ENCODE measurements at places on chromosomes 11 and 22.

GRCh38 chr11:126456783-126457542 lies 101.5 kb downstream of the ST3GAL4 start:
- no peak for DNase-seq

- no peak for DNase-seq
These were observed 92.6 kb upstream of the PDGFD start for GRCh38 chr11:104256525-104256924.

- DNase-seq: no peak
These were observed 24.1 kb upstream of the CCDC188 start for GRCh38 chr22:20174785-20175596.

DNA sequence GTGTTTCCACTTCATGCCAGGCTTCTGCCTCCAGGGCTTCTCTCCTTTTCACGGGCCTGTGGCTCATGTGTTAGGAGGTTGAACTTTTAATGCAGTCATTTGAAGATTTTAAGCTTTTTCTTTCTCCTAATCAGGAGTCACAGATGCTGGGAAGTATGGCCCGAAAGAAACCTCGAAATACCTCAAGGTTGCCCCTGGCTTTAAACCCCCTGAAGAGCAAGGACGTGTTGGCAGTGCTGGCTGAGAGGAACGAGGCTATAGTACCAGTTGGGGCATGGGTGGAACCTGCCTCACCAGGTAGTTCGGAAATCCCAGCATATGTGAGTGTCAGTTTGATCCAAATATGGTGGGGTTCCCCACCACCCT lies 571 bp downstream of the CCDC15 start:
- DNase-seq: no peak

- DNase-seq: no peak
These were observed 62.6 kb downstream of the MPPED1 start for GRCh38 chr22:43474161-43475101.

DNA sequence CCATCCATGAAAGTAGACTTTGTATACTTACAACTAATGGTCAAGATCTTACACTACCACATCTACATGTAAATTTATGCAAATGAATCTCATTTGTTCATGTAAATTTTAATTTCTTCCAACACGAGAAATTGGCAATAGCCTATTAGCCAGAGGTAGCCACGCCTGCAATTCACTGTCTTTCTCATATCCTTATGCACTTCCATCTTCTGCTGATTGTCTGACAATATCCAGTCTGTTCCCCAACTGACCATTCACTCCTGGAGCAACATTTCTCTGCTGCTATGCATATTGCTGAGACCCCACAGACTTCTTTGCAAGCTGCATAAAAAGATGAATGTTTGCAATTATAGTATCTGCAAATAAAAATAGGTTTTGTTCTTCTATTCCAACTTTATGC lies 2.5 kb downstream of the NNMT start:
- no peak for DNase-seq

DNA sequence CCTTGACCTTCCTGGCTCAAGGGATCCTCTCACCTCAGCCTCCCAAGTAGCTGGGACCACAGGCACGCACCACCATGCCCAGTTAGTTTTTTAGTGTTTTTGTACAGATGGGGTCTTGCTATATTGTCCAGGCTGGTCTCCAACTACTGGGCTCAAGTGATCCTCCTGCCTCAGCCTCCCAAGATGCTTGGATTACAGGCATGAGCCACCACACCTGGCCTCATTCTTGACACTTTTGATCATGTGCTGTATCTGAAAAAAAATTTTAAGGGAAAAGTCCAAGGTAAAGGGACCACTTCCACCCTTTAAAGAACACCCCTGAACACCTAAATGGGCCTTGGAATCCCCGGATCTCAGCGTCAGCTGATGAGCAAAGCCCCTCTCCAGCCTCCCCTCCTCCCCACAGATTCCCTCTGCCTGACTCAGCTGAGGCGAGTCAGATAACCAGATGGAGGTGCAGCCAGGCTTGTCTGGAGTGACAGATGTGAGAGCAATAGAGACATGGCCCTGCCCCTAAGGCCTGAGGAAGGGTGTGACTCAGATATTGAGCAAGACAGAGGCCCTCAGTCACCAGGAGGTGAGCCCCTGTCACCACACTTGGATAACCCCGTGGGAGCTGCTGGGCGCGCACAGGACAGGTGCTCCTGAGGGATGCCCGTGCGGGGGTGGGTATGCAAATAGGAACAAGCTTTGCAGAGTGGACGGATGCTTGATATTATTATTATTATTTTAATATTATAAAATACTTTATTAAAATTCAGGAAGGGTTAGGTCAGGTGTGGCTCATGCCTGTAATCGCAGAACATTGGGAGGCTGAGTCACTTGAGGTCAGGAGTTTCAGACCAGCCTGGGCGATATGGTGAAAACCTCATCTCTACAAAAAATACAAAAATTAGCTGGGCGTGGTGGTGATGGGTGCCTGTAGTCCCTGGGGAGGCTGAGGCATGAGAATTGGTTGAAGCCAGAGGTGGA lies 5.0 kb upstream of the CCDC88B start:
- peak; percentile 84 for DNase-seq
